ENCODE measurements at places on chromosomes 5 and 9.
A peak's percentile ranks its signal among the peaks of the same experiment; 100 is the strongest.

DNA sequence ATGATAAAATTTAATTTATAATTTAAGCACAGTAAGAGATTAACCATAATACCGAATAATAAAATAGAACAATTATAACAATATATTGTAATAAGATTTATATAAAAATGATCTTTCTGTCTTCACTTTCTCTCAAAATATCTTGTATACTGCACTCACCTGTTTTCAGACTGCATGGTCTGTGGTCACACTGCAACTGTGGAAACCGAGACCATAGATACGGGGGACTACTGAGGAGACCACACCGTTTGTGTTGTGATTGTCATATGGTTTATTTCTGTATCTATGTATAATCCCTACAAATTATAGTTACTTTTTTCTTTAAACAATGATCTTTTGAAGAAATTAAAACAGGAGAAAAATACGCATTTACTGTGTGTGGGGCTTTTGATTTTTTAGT, 78.8 kb upstream of the TNFAIP8 start:
- DNase-seq, result no peak

DNA sequence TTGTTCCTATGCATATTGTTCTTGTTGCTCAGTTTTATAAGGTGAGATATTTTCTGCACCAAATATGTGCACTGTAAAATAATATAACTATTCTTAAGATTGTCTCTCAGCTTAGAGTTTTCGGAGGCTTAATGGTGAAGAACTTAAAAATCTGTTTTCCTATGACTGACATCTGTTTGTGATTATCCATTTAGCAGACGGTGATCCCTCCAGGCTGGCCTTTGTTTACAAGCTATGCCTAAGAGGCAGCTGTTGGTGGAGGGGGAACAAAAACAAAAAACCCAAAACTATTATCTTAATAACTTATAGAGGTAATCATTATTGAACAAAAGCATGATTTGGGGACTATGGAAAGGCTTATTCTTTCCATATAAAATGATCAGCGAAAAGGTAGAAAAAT, 658 bp downstream of the PDCD1LG2 start:
- DNase-seq, result no peak

DNA sequence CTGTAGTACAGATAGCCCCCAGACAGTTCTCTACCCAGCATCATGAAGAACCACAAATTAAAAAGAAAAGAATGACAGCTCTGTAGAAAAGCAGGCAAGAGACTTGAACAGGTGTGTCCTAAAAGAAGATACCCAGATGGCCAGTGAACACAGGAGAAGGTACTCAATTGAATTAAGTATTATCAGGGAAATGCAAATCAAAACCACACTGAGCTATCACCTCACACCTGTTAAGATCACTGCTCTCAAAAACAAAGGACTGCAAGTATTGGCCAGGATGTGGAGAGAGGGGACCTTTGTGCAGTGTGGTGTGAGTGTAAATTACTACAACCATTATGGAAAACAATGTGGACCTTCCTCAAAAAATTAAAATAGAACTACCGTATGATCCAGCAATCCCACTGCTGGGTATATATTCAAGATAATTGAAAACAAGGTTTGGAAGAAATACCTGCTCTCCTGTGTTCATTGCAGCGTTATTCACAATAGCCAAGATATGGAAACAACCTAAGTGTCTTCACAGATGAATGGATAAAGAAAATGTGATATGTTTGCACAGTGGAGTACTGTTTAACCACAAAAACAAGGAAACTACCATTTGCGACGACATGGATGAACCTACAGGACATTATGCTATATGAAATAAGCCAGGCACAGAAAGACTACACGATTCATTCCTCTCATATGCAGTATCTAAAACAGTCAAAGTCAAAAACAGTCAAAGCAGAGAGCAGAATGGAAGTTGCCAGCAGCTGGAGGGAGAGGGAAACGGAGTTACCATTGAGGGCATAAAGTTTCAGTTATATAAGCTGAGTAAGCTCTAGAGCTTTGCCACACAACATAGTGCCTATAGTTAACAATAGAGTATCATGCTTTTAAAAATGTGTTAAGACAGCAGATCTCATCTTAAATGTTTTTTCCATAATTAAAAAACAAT, 102.6 kb downstream of the WNK2 start:
- DNase-seq, result no peak

DNA sequence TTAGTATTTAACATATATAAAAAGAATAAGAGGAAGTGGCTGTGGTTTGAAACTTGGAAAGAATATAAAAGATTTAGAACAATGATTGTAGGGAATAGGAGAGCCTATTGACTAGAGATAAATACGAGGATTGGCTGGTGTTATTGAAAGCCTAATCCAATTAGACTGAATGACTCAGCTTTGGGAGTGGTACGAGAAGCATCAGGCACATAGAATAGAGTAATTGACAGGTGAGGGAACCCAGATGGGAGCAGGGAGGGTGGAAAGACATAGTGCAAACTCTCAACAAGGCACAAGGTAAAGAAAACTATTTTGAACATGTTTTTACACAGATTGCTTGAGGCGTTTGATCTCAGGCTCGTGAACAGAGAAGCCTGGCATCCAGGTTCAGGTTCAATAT, 338.9 kb upstream of the KLF9 start:
- no peak for DNase-seq

- DNase-seq, result no peak
Observed at GRCh38 chr5:60820593-60821487, 23.2 kb downstream of the ELOVL7 start.

DNA sequence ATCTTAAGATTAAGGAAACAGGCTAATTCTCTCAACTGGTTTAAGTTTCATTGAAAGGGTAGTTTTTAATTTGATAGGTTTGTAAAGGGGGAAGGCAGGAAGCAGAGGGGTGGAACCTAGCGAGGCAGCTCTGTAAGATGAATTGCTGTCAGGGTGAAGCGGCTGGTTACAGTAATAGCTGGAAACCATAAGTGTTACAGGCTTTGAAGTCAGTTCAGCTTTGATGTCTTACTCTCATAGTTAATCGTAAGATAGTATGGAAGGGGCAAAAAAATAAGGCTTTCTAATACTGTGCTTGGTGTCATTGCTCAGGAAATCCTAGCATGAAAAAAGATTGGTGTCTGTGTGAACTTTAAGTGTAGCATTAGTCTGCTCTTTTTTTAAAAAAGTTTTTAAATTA, 20.3 kb downstream of the POU5F2 start:
- DNase-seq, result peak; percentile 57

GRCh38 chr5:149664083-149664482, 66.0 kb upstream of the PPARGC1B start:
- no peak for DNase-seq

DNA sequence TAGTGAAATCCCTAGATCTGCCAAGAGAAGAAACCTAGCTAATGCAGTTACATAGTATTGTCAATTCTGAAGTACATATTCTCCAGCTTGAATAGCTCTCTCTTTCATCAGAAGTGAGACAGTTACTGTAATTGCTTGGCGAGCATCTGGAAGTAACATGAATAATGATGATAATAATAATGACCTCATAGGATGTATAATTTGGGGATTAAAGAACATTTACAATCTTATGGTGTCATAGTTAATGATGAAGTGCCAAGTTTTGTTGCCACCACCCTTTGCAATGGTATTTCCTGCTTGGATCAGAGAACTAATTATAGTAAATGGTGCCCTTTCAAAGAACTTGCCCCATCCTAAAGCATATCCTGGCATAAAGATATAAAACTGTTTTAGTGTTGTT, 201.4 kb downstream of the ADAMTSL1 start:
- DNase-seq, result no peak

GRCh38 chr9:117300371-117301110, 114.3 kb downstream of the ASTN2 start:
- DNase-seq, result no peak

DNA sequence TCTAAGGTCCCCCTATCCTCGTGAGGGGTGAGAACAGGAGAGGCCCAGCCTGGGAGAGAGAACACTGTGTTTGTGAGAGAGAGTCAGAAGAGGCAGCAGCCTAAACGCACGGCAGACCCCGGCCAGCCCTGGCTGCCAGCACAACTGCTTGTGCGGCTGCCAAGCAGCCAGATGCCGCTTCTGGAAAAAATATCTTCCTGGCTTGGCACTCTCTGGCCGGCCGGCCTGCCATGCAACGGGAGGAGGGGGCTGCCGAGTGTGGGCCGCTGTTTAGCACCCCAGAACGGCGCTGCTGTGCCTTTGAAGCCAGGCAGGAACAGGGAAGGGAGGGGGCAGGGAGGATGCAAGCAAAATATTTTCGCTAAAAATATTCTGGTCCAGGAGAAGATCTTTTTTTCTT, 105.0 kb downstream of the FGF18 start:
- peak; percentile 53 for DNase-seq

GRCh38 chr5:151004499-151004898, 15.9 kb upstream of the GPX3 start:
- no peak for DNase-seq

DNA sequence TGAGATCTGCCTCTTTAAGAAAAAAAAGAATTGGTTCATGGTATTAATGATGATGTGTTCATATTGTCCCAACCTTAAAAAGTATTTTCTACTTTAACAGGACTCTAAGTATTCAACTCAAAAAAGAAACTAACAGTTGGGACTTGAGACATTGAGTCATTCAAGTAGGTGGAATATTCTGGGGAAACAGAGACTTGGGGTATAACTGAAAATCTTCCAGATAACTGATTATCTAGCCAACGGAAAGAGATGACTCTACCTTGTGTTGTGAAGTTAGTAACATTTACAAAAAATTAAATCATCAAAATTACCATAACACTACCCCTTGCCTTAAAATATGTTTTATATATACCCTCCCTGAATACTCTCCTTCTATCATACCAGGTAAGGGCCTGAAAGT, 19.1 kb downstream of the OXCT1 start:
- no peak for DNase-seq

- DNase-seq, result no peak
Observed at GRCh38 chr5:42855386-42855785, 43.7 kb upstream of the SELENOP start.

- DNase-seq, result no peak
Observed at GRCh38 chr5:67163863-67164595, 32.6 kb downstream of the CD180 start.

DNA sequence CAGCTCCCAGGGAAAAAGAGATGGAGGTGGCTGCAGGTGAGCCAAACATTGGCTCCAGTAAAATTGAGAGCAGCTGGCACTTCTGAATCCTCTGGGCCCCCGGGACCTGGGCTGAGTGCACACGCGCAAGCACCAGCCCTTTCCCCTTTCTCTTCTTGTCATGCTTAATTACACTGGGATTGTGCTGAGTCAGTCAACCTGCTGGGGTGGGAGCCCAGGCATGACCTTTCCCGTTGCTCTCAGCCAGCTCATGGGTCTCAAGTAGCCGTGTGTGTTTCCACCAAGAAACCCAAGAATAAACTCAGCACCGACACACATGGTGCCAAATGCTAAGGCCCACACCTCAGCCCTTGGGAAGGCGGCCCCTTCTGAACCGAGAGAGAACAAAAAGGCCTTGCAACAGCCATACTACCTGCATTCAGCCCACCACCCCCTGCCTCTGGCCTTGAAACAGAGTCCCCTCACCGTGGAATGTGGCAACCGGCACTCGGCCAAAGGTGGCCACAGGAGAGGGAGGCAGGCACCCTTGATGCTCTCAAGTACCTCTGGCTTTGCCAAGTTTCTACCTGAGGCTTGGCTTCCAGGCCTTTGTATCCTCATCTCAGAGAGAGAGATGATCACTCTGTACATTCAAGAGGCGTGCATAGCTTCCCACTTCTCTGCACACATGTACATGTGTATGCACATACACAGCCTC, 28.1 kb downstream of the SLIT3 start:
- no peak for DNase-seq

GRCh38 chr5:10275991-10276390, 25.9 kb downstream of the CCT5 start:
- DNase-seq, result no peak

DNA sequence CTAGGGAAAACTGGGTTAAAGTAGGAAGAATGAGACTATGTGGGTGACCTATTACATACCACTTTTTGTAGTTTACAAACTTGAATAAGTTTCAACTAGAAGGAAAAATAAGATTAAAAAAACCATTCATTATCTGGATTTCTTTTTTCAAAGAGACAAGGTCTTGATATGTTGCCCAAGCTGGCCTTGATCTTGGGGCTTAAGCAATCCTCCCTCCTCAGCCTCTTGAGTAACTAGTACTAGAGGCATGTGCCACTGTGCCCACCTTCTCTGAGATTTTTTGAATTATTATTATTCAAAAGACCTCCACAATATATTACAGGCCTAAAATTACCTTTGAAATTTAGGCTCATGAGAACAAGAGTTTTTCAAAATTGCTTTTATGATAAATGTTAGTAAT, 63.2 kb downstream of the NR2F1-AS1 start:
- DNase-seq, result no peak

- no peak for DNase-seq
Observed at GRCh38 chr5:140025736-140026135, 17.4 kb downstream of the NRG2 start.

DNA sequence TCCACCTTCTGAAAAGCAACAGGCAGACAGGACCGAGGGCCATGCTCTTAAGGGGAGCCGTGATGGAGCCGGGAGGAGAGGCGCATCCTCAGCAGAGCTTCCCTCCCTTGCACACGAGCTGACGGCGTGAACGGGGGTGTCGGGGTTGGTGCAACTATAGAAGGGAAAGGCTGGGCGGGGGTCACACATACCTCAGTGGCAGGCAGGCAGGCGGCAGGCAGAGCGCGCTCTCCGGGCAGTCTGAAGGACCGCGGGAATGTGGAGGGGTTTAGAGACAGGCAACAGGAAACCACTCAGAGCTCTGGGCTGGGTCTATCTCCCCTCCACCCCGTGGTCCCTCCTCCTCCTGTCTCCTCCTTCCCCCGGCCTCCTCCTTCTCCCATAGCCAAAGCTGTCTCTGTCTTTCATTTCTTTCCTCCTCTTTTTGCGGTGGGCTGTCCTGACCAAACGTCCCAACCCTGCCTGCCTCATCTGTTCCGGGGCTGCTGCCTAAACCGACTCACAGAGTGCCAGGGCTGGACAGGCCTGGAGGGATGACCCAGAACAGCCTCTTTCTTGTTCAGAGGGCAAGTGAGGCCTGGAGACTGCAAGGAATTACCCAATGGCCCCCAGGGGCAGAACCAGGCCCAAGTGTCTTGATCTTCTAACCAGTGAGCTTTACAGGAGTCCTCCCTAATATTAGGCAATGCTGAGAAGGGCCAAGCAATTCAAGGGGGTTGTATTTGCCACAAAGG, at the start of gene SPARC:
Gene SPARC, minus strand, starts transcription at position 242 of the 734 bp plus-strand sequence. CDS start 10,727 bp downstream, outside the sequence.
- peak; percentile 98 for DNase-seq

- no peak for DNase-seq
Observed at GRCh38 chr9:77276799-77277198, 99.5 kb downstream of the VPS13A start.

DNA sequence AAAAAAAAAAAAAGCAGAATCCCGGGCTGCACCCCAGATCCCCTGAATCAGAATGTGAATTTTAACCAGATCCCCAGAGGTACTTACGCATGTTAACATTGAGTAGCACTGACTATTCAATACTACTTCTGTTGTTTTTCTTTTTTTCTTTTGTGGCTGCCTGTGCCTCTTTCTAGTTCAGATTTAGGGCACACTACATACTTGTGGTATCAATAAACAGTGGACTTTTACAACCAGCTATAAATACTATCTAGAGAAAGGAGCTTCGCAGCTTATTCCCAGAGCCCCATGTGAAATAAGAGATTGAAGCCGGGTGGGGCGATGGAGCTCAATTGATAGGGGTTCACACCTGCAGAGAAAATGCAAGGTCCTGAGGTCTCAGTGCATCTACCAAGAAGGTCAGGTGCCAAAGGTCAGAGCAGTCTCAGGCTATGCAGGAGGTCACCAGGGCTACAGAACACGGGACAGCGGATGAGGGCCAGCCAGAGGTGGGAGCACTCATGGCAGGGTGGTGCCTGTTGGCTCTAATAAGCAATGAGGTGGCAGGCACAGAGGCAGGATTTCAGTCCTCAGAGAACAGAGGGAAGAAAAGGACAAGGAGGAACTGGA, 22.3 kb downstream of the WWC1 start:
- no peak for DNase-seq

- DNase-seq, result no peak
Observed at GRCh38 chr9:134842321-134842720, 38.3 kb upstream of the FCN2 start.

All from umbilical cord (tissue), 2 donors.